ENCODE measurements at places on chromosomes 6 and 20. TPM values are rescaled to one million over a fixed set of nuclear protein-coding genes. Genes with fewer than 3 reads are reported as not detected.

GRCh38 chr6:6629402-6629801 lies 40.9 kb downstream of the LY86 start:
- 0 out of 2 replicates have a peak, but pooled peaks cover 4% of the 10 kb centered on the region for H3K4me1 ChIP-seq
- no peak overlapping the region for H3K4me3 ChIP-seq
- H3K36me3 ChIP-seq: peaks cover 54% of the 10 kb centered on the region
- H3K27me3 ChIP-seq: no peaks in the 10 kb centered on the region
- H3K27ac ChIP-seq: no peak overlapping the region
- no peak for DNase-seq

GLP1R gene
- total RNA-seq: not detected

TAGAP gene
- 16.2 TPM for total RNA-seq

GRCh38 chr6:64217721-64218620 lies 582.4 kb downstream of the PHF3 start:
- no peaks in the 10 kb centered on the region for H3K4me1 ChIP-seq
- no peak overlapping the region for H3K4me3 ChIP-seq
- no peaks in the 10 kb centered on the region for H3K27me3 ChIP-seq
- no peak overlapping the region for H3K27ac ChIP-seq

NRN1 gene
- total RNA-seq: 7.9 TPM

Measured in Karpas-422 (cell line).